Colonic mucosa (tissue), 4 donors: ENCODE measurements at places on chromosomes 5 and 9. TPM values are rescaled to one million over a fixed set of nuclear protein-coding genes. Genes with fewer than 3 reads are reported as not detected.

DNA sequence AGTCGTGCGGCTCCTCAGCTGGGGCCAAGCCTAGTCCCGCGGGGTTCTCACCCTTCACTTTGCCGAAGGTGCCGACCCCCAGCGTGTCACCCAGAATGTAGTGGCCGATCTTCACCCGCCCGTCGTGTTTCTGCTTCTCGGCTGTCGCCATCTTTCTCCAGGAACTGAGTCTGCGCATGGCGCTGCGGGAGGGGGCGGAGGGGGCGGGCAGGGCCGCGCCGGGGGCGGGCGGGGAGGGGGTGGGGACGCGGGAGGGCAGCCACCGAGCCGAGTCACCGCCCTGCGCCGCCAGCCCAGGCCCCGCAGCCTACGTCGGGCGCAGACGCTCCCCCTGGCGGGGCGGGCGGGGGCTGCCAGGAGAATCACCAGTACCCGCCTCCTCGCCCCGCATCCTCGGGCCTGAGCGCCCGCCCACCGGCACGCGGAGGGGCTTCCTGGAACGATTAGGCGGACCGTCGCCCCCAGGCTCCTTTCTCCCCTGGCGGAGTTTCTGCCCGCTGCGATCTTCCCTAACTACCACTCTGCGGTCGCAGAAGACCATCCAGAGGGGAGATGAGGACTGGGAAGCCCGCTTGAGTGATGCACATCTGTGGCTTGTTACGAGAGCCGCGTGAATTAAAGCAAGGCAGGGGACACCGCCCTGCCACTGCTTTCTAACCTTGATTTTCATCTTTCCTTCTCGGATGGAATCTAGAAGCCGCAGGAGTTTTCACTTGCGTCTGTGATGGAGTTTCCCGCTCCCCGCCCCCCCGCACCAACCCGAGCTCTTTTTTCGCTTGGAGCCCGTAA is at the start of gene PRKAA1:
Gene PRKAA1, minus strand, starts transcription at position 363 of the 789 bp plus-strand sequence. Its CDS starts 185 bp downstream, at position 178.
- peak; percentile 91 for DNase-seq

- no peak for DNase-seq
Measured at GRCh38 chr5:4704951-4705350, 435.2 kb upstream of the ADAMTS16 start.

GRCh38 chr5:83072966-83073365 is 4.2 kb downstream of the TMEM167A start:
- no peak for DNase-seq

The FAM81B gene
- total RNA-seq: not detected

DNA sequence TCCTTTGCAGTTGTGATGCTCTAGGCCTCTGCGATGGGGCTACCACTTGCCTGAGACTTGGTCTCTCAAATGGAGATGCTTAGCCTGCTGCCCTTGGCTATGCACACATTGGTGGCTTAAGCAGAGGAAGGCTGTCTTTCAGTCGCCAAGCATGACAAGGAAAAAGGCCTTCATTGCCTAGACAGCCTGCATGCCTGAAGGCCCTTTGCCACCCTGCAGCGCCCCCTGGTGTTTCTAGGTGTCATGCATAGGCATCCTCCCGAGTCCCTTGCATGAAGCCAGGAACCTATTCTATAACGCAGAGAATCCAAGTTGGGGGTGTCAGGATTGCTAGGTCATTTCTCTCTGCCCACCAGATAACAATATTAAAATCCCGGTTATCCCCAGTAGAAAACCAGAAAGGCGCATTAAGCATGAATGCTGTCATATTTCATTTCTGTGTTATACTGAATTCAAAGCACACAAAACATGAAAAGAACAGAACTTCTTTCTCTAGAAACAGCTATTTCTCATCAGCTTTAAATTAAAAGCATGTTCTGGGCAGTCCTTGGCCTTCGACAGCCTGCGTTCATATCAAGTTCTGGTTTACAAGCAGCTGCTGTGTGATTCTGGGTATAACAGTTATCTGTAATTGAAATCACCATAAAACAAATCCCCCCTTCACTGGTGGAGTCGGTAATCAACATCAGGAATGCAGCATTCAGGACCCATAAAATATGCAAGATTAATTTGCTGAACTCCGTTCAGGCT is 59.7 kb upstream of the TRPC7 start:
- peak; percentile 82 for DNase-seq

GRCh38 chr5:45604092-45604491 is 92.1 kb downstream of the HCN1 start:
- no peak for DNase-seq

The TNFAIP8 gene
- 11.0 TPM for total RNA-seq

DNA sequence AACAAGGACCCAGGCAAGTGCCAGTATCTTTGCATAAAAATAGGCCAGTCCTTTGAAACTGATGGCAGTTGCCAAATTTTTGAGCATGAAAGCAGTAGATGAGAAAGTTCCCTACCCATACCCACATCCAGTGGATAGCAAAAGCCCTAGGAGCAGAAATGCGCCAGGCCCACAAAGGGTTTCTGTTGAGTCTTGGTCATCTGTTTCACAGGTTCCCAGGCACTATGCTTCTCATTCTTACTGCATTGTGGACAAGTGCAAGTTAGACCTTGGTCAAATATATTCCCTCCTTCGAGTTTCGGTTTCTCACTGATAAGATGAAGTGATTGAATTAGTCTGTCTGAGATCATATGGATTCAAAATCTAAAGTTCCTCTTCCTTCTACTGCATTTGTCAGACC is 152.3 kb downstream of the NR3C1 start:
- no peak for DNase-seq

- no peak for DNase-seq
Measured at GRCh38 chr5:140013536-140013935, 29.6 kb downstream of the NRG2 start.

DNA sequence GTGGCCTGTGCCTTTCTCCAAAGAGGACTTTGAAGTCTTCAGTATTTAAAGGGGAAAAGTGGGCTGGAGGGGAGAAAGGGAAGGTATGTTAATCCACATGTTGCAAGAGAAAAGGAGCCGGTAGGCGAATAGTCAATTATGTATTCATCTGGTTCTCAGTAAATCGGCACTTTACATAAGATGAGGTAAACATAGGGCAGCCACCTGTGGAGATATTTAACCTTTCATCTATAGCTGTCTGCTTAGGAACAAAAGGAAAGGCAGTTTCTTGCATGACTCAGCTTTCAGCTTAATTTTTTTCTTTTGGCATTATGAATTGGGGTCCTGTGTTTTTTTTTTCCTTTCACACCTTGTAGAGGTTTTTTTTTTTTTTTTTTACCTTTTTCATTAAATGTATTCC is 42.2 kb downstream of the FGD3 start:
- DNase-seq: no peak

GRCh38 chr9:32551276-32552051 is 663 bp upstream of the SMIM27 start:
- peak; percentile 53 for DNase-seq

GRCh38 chr5:91332267-91333045 is 50.7 kb downstream of the ARRDC3 start:
- DNase-seq: no peak

GRCh38 chr5:103466495-103466894 is 96.1 kb downstream of the NUDT12 start:
- DNase-seq: no peak

DNA sequence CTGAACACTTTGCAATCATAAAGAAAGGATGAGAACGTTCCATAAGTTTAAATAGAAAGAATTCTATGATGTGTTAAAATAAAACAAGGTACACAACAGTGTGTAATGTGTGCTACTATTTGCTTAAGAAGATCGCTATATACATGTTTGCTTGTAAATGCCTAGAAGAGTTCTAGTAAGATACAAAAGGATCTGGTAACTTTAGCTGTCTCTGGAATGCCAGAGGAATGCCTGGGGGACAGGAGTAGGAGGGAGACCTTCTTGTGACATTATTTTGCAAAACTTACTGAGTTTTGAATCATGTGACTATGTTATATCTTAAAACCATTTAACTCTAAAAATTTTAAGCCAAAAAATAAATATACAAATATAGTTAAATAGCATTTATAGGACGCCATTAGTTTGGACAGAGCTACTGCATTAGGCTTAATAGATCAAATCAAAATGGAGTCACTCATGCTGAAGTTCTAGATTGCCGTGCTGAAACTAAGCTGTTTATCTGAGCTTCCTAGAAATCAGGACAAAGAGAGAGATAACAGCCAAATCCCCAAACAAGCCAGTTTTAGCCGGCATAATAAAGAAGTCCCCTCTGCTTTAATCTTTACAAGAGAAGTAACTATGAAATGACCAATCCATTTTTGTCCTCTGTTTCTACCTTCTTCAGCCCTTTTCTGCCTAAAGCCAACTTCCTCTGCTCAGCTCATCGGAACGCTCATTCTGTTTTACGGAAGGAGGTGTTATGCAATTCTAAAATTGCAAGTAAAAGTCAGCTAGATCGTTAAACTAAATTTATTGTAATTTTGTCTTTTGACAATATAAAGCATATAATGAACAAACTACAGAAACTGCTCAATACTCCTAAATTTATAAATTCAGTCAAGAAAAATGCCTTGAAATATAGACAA is 44.8 kb downstream of the LIX1 start:
- DNase-seq: no peak

DNA sequence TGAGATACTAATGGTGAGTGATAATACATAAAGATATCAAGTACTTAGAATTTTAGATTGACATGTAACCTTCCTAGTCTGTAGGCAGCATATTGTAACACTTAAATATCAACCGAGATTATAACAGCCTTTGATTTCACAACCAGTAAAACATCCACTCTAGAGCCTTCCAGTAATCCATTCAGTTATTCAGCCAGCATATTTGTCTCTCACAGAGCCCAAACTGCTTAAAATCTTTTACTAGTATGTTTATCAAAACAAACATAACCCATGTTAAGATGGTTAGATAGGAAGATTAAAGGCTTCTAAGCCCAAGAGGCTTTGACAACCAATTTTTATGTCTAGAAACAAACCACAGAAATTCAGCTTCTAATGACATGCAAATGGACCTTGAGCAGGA is 177.9 kb upstream of the FST start:
- DNase-seq: no peak

The PCDHB5 gene
- total RNA-seq: 0.66 TPM

The ARID3C gene
- not detected for total RNA-seq

The C9orf50 gene
- total RNA-seq: not detected

DNA sequence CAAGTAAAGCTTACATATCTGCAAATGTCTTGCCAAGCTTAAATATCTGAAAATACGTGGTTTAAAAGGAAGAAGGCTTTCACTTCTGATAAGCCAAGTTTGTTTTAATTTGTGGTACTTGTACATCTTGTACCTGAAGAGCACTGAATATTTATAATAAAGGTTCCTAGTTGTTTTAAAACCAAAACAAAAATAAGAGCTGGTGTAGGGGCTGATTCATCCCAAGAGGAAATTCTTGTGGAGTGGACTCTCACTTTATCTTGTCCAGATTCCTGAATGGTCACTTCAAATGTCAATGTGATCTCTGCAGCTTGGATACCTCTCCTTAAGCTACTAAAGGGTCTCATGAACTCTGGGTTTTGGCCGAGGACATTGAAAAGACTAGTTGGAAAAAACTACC is 29.5 kb downstream of the MAMDC2 start:
- no peak for DNase-seq

The SHISAL2B gene
- total RNA-seq: not detected

The ZFP37 gene
- 0.80 TPM for total RNA-seq

DNA sequence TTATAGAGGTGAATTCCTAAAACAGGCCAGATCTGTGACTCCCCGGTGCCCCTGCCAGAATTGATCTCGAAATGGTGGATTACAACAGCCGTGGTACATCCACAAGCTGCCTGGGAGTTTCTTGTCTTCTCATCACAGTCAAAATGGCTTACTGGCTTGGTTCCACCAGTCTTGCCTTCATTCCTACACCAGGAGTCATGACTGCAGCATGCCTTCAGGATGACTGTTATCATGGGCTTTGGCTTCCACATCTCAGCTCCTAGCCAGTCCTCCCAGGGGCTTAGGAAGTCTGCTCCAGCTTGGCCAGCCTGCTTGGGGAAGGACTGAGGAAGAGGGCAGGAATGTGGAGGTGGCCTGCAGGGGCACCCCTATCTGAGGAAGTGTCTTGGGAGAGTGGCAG is 132.9 kb upstream of the NR3C1 start:
- DNase-seq: no peak

- DNase-seq: no peak
Measured at GRCh38 chr5:14267166-14267838, 124.2 kb downstream of the TRIO start.
